ENCODE measurements at places on chromosomes 6 and 20.

GRCh38 chr6:108120311-108120710 is 45.5 kb upstream of the NR2E1 start:
- DNase-seq = no peak

- peak; percentile 40 for DNase-seq
Measured at GRCh38 chr6:105431226-105431625, 28.3 kb upstream of the PREP start.

- no peak for DNase-seq
Measured at GRCh38 chr20:16661756-16662155, 68.1 kb upstream of the SNRPB2 start.

DNA sequence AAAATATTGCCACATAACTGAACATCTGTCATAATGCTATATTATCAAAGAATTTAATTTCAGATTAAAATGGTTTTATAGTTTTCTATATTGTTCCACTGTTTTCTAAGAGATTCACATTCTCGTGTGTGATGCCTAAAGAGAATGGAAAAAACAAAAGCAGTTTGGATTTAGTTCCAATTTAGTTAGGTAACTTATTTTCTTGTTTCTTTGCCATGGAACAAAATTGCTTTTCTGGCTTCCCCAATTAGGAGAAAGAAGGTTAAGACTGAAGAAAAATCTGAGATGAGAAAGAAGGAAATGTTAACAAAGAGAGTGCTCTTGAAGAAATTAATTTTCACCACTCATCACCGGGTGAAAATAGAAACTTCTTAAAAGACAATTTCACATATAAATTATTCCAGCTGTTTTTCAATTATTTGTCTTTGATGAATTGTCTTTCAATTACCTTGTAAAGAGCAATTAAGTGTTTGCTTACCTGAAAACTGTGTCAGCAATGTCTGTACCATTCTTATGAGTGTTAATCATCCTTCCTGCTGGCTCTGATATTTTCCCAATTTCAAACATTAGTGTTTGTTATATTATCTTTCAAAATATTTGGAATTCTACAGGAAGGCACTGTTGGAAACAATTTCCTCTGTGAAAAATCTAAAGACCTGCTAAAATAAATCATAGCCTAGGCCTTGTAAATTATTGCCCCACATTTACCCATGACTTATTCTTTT is 19.5 kb downstream of the PHACTR2 start:
- no peak for DNase-seq

GRCh38 chr20:51444467-51444866 is 98.1 kb downstream of the NFATC2 start:
- DNase-seq = no peak

DNA sequence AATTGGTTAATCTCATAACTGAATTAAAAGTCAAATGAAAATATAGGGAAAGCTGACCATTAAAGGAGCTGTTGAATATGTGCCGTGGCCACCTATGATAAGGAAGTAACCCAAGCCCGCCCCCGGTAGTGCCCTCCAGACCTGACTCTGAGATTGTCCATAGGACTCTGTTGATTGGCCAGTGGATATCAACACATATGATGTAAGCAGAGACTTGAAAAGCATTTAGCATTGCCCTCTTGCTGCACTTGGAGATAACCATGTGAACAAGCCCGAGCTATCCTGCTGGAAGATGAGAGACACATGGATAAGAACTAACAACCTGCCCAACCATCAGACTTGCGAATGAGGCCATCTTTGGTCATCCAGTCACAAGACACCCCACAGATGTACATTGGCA is 83.2 kb downstream of the LINC00237 start:
- no peak for DNase-seq

- peak; percentile 21 for DNase-seq
Measured at GRCh38 chr20:57708694-57709673, 831 bp downstream of the PMEPA1 start.

- DNase-seq = no peak
Measured at GRCh38 chr6:5084781-5085647, at the start of gene PPP1R3G. TSS of gene PPP1R3G (plus strand) at chr6:5085341. CDS start at chr6:5085486, 145 bp downstream.

- DNase-seq = no peak
Measured at GRCh38 chr6:143331362-143331761, 119.1 kb downstream of the ADAT2 start.

DNA sequence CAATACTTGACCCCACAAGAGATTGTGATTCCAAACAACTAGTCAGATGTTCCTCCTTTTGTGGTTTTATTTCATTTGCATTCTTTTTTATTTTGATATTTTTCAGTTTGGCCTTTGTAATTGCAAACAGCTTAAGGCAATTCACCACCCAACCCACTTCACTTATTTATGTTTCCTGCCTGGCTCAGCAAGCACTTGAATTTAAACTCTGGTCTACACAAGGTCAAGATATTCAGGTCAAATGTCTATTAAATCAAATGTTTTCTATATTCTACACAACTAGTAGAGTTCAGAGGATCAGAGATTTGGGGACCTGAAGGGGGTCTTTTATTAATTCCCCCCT is 100.1 kb downstream of the SGK1 start:
- no peak for DNase-seq

GRCh38 chr6:144278659-144279314 is 6.3 kb upstream of the UTRN start:
- no peak for DNase-seq

DNA sequence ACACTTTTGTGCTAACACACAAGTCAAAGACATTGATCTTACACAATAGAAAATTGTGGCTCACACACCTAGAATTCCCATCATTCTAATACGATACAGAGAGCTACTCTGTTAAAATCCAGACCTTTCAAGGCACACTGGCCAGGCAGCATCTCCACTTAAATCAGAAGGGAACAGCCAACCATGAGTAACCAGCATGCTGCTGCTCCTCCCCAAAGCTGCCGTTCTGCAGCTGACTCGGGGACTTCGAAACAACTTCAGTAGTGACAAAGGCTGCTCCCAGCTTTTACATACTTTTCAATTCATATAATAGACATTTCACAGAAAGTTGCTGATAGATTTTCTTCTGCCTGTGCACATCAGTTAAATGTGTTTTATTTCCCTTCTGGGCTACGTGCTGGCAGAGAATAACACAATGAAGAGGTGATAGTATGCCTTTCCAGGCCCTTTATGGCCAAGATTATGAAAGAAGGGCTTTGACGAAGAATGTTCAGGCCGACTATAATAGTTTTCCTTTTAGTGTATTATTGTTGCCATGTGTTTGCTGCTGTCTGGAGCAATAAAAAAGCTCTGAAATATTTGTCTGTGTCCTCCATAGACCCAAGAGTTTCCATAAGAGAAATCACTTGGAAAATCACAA is 159.0 kb downstream of the GMDS start:
- no peak for DNase-seq

DNA sequence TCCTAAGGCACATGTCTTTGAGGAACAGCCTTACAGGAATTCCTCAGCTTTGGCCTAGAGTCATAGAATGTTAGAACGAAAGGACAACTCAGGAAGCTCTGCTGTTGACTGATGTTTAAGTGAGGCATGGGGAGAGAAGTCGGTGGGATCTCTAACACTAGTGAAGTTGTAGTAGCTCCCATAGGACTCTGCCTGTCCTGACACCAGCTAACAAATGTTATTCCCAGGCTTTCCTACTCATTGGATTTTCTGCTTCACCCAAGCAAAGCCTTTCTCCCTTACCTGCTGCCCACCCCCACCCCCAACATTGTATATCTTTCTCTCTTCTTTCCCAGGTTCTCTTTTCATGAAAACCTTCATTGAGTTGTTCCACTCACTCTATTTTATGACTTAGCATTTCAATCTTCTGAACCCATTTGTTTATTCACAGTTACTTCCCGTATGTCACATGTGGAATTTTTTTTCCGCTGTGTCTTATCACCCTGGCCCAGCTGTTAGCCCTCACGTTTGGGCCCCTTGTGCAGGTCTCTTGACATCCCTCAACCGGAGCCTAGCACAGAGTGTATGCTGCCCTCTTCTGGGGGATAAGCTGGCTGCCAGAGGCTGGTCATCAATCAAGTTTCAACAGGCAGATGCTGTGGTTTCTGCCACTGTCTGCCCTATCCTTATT is 39.2 kb upstream of the RNF8 start:
- peak; percentile 37 for DNase-seq

GRCh38 chr6:105755885-105756284 is 330.3 kb upstream of the PRDM1 start:
- no peak for DNase-seq

All from immature natural killer cell (primary cell).